ENCODE measurements at places on chromosomes 1 and 21.
A peak's percentile ranks its signal among the peaks of the same experiment; 100 is the strongest.

GRCh38 chr1:210662291-210663050 is 333.8 kb downstream of the HHAT start:
- DNase-seq, result peak; percentile 32

GRCh38 chr21:34133392-34133791 is 60.0 kb downstream of the MRPS6 start:
- no peak for DNase-seq

DNA sequence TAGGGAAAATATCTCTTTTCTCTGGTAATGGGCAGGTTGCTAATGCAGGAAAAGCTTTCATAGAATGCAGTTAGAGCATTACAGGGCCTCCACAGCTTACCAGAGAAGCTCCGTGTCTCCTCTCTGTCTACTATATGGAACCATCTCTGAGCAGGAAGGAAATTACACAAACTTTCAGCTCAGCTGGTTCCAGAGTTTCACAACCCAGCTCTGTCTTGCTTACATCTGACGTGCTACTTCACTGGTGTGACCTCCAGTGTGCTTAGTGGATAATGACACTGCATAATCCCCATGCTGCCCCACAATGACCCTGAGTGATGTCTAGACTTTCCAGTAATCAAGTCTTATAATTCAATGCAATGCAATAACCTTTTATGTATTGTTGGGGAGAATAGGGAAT is 4.3 kb upstream of the FGGY start:
- no peak for DNase-seq

- no peak for DNase-seq
Measured at GRCh38 chr21:37561941-37562919, 195.7 kb downstream of the DYRK1A start.

DNA sequence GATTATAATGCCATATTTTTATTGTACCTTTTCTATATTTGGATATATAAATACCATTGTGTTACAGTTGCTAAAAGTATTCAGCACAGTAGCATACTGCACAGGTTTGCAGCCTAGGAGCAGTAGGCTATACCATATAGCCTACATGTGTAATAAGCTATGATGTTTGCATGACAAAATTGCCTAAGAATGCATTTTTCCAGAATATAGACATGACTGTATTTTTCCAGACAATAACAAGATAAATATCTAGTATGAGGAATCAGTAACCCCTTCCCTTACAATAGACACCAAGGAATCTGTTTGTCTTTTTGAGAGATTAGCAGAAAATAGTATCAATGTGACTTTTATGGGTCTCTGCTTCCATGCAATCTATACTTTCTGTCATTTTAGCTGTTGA is 228.6 kb downstream of the GRIK1 start:
- no peak for DNase-seq

- DNase-seq, result no peak
Measured at GRCh38 chr1:50542362-50542761, 119.1 kb upstream of the DMRTA2 start.

- no peak for DNase-seq
Measured at GRCh38 chr1:16119926-16120325, 35.9 kb downstream of the EPHA2 start.

DNA sequence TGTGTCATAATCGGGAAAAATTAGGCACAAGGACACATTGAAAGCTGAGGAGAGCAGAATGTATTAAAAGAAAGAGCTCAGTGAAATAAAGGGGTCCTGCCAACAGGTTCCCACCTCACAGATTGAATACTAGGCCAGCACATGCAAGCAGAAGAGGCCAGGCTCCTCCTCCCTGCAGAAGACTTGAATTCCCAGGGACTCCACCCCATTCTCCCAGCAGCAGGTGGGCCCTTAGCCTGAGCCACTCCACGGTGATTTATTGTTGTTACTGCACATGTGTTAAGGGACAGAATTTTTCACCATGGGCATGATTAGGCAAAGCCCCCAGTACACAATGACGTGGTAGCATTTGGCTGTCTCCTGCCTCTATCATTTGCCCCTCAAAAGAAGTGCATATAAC is 1844.7 kb downstream of the NCAM2 start:
- no peak for DNase-seq

DNA sequence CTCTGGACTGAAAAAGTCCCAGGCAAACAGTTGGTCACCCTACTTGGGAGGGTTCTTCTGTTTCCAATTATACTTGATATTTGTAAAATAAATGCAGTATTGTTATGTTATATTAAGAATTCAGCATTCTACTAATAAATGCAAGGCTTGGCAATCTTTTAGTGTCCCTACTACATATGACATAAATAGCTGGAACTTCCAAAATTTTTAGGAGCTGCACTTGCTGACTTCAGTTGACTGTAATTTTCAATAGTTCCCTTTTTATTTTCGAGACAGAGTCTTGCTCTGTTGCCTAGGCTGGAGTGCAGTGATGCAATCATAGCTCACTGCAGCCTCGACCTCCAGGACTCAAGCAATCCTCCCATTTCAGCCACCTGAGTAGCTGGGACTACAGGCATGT is 20.0 kb downstream of the FOXD3 start:
- DNase-seq, result no peak

DNA sequence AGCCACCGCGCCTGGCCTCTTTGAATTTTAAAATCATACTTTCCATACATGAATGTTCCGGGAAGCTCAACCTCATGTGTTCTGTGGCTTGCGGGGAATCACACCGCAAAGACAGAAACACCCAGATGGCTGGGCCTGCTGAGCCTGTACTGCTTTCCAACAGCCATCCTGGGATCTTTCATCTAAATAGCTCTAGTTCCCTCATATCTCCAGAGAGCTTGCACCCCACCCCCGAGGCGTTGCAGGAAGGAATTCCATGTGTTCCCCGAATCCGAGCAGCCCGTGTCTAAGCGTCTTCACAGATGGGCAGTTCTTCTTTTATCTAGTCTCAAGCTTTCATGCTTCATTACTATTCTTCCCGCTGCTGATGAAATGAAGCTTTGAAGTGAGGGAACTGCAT is 66.4 kb downstream of the IGSF21 start:
- DNase-seq, result no peak

GRCh38 chr1:92040971-92041370 is 11.2 kb downstream of the EPHX4 start:
- DNase-seq, result no peak

- DNase-seq, result no peak
Measured at GRCh38 chr1:181120924-181121323, 32.4 kb downstream of the IER5 start.

DNA sequence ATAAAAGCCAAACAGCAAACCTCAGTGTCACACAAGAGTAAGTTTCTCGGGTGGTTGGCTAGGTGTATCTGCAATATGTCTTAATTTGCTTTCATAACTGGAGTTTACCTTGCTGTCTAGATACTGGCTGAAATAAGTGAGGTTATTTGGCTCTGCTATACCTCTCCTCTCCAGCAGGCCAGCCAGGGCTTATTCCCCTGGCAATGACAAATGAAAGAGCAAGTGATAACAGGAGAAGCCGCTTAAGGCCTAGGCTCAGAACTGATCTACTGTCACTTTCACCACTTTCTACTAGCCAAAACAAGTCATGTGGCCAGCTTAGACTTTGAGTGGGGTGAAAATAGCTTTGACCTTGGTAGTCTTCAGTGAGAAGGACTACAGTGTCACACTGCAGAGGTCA is 4.8 kb upstream of the RPE65 start:
- no peak for DNase-seq

GRCh38 chr1:65357291-65357960 is 48.1 kb downstream of the DNAJC6 start:
- DNase-seq, result no peak

- no peak for DNase-seq
Measured at GRCh38 chr1:32321712-32322291, 14.2 kb downstream of the MARCKSL1 start.

- DNase-seq, result no peak
Measured at GRCh38 chr1:100746542-100746932, 27.0 kb downstream of the VCAM1 start.

DNA sequence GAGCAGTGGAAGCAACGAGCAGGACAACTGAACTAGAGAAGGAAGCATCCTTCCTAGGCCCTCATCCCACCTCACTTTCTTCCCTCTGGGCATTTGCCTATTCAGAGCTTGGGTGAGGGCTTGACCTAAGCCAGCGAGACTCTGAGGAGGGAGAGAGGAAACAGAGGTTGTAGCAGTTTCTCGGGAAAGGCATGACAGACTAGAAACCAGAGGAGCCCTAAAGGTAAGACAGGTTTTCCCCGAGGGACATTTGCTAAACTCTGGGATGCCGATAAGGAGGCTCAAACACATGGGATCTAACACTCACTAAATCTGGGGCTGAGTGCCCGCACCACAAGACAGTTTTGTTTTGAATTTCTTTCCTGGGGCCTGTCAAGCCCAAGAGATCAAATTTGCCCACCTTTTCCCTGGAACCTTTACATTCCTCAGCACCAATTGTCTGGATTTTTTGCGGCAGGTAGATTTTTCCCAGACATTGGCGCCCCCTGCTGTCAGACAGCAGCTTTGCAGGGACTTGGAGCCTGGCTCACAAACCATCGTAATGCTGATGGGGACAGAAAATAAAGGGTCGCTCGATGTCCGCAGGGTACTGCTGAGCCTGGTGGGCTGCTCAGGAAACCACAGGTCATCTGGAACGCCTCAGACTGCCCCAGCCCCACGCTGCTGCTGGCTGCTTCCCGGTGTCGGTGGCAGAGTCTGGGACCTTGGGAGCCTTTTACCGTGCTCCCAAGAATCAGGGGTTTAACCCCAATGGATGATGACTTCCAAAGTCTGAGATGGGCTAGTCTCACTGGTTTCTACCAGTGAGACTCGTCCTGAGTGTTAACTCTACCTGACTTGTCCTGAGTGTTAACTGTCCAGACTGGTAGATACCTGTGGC is 23.4 kb upstream of the TSPAN2 start:
- DNase-seq, result peak; percentile 50

GRCh38 chr1:117635805-117636204 is 30.0 kb downstream of the TENT5C start:
- DNase-seq, result no peak

GRCh38 chr1:43383449-43383848 is 6.2 kb downstream of the MED8 start:
- DNase-seq, result no peak

- DNase-seq, result peak; percentile 39
Measured at GRCh38 chr1:43238085-43238484, 31.7 kb upstream of the TMEM125 start.

GRCh38 chr1:18938707-18939070 is 17.8 kb downstream of the IFFO2 start:
- DNase-seq, result peak; percentile 54

- DNase-seq, result no peak
Measured at GRCh38 chr21:32533611-32534010, 51.7 kb downstream of the TCP10L start.

DNA sequence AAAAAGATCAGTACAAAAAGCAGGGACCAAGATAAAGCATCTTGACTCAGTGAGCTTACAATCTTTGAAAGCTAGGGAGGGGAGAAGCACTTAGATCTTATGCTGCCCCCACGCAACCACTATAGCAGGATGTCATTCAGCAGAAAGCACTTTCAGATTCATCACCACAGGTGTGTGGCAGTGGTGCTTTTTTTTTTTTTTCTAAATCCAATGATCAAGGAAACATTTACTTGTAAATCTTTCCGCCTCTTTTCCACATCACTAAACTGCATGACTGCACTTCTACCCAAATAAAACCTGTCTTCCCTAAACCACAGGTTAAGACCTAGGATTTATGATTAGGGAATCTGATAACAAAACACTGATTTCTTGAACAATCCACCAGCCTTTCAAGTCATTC is 154.8 kb downstream of the SLC45A1 start:
- no peak for DNase-seq

DNA sequence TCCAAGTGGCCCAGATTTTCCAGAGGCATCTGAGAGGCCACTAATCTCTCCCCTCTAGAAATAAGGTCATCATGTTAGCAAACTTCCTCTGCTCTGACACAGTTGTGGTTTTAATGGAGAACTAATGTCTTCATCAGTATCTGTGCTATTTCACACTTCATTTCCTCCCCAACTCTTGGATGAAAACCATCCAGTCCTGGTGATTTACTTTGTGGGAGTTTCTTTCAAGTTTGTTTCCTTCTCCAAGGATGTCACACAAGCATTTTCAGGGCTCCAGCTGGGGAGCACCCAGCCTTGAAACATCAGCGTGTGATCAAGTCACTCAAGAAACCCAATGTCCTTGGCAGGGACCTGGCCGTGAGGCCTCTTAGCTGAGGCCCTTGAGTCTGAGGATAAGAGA is 38.8 kb downstream of the TBX15 start:
- DNase-seq, result no peak

DNA sequence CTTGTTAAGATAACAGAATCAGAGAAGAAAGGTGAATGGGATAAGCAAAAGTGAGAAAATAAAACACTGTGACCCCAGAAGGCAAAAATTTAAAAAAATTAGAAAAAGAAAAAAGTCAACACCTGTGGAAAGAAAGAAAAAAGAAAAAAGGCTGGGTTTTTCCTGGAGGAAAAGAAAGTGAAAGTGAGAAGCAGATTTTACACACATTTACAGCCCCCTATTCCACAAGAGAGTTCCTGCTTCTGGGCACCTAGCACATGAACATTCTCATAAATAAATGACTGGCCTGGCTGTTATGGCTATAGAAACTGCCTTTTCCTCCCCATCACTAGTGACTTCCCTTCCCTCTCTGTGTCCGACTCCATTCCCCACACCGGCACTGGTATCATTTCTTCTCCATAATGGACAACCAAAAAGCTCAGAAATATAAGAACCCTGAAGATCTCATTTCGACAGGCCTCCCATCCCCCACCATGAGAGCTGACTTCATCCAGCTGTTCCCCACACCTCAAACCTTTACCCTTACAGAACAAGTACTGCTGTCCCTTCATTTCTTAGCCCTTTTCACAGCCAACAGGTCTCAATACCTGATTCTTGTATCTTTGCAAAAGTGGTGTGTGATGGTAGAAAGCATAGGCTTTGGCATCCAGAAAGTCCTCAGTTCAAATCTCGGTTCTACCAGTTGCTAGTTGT is 12.6 kb downstream of the MTF1 start:
- DNase-seq, result no peak

DNA sequence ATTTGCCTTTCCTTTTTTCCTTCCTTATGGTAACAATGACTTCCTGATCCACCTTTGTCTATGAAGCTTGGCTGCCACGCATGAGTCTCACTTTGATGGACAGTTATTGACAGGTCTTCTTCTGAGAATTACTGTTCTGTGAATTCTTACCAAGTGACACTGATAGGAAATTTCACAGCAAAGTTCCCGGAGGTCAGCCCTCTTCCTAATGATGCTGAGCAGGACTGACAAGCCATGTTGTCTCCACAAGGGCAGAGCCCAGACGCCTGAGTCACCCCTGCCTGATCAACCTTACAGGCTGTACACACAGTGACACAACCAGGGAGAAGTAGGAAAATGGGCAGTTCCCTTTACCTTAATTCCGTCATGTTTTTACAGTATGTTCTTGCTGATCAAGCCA is 44.2 kb downstream of the ZC3H11B start:
- DNase-seq, result no peak
